Left cardiac atrium (tissue), 4 donors: ENCODE measurements at places on chromosomes 16 and 17.

- DNase-seq, result no peak
These were observed 75.3 kb downstream of the WDR59 start for GRCh38 chr16:74909665-74910064.

DNA sequence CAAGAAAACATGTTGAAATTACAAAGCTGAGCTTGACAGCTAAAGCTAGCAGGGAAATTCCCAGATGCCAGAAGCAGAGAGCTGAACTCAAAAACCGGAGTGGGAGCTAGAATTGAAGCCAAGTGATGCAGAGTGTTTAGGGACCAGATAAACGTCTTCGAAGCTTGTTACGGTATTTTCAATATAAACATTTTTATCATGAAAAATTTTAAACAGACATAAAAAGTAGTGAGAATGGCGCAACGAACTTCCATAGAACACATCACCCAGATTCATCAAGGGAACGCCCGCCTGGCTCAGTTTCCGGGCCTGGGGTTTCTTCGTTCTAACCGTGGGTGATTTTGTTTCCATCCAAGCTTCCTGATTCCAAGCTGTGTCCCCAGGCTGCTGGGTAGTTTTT lies 18.1 kb downstream of the SPNS2 start:
- peak; percentile 69 for DNase-seq

GRCh38 chr17:72778169-72779151 lies 314.0 kb downstream of the SLC39A11 start:
- no peak for DNase-seq

GRCh38 chr16:77599793-77600415 lies 122.4 kb upstream of the NUDT7 start:
- no peak for DNase-seq

GRCh38 chr17:77280304-77281121 lies 139.7 kb downstream of the SEC14L1 start:
- DNase-seq, result peak; percentile 47

GRCh38 chr17:15418781-15419180 lies 48.6 kb downstream of the CDRT4 start:
- DNase-seq, result no peak

DNA sequence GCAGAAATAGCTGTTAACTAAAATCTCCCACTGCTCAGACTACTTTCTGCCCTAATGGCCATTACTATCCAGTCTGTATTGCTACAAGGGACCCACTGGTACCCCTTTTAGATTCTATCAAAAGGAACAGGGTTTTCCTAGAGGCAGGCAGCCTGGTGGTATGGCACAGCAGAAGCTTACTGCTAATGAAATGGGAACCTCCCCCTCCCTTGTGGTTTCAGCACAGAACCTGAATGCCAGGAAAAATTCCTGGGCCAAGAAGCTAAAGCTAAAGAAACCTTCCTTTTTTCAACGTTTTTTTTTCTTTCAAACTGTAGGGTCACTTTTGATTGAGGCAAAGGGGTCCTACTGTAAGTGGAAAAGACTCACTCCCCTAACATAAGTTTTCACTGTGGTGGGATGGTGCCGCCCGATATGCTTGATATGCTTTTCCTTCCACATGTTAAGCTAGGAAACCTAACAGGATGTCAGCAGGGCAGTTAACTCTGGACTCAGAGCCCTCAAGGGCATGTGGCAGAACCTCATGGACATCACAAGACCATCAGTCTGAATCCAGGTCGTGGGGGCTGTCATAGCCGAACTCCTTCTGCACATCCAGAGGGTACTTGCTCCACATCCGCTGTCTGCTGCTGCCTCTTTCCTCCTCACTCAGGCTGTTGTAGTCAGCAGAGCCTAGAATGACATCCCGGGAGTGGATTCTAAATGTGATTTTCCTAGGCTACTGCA lies 9.8 kb downstream of the SLC7A6OS start:
- DNase-seq, result no peak

- no peak for DNase-seq
These were observed 481.4 kb downstream of the XYLT1 start for GRCh38 chr16:16989368-16989767.

DNA sequence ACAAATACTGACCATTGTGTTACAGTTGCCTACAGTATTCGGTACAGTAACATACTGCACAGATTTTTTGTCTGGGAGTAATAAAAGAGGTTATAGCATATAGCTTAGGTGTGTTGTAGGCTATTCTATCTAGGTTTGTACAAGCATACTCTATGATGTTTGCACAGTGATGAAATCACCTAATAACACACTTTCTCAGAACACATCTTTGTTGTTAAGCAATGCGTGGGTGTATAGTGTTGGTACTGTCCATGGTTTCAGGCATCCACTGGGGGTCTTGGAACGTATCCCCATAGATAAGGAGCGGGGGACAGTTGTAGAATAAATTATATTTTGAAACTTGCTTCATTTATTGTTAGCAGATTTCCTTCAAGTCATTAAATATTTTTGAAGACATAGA lies 293.3 kb upstream of the TBX2 start:
- no peak for DNase-seq

DNA sequence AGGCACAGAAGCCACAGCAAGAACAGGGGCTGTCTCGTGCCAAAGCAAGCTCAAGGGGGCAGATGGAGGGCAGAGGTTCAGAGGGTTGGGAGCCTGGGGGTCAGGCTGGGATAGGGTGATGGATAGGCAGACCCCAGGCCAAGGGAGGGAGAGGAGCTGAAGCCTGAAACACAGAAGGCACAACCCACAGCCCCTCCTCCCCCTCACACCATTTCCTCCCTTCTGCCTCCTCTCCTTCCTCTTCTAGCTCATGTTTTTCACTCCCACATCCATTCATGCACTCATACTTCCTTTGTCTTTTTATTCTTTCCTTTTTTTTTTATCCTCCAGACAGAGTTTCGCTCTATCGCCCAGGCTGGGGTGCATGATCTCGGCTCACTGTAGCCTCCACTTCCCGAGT lies 61.1 kb downstream of the SOCS1 start:
- no peak for DNase-seq

- no peak for DNase-seq
These were observed 174.9 kb downstream of the SEC14L1 start for GRCh38 chr17:77315551-77316190.

GRCh38 chr17:17435323-17435722 lies 41.5 kb upstream of the MED9 start:
- no peak for DNase-seq

DNA sequence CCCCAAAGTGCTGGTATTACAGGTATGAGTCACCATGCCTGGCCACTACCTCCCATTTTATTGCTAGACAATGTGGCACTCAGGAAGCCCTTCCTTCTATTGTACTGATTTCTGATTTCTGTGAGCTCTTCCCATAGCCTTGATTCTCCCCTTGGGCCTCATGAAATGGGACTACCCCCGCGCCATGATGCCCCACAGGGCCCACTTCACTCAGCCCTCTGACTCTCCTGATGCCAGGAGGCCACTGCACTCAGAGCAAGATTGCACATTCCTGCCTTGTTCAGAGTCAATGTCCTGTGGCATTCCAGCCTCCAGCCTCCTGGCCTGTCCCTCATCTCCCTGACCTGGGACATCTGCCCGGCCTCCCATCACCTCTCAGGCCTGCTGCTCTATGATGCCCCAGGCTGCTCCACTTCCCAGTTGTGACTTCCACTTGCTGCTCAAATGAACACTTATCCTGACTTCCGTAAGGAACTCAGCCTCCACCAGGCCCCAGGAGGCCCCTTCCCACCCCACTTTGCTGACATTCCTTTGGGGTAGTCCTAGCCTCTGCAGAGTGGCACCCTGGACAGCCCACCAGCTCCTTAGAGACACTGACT lies 66.6 kb upstream of the KSR1 start:
- DNase-seq, result no peak

- peak; percentile 67 for DNase-seq
These were observed 25.8 kb downstream of the WSB1 start for GRCh38 chr17:27319541-27320221.

DNA sequence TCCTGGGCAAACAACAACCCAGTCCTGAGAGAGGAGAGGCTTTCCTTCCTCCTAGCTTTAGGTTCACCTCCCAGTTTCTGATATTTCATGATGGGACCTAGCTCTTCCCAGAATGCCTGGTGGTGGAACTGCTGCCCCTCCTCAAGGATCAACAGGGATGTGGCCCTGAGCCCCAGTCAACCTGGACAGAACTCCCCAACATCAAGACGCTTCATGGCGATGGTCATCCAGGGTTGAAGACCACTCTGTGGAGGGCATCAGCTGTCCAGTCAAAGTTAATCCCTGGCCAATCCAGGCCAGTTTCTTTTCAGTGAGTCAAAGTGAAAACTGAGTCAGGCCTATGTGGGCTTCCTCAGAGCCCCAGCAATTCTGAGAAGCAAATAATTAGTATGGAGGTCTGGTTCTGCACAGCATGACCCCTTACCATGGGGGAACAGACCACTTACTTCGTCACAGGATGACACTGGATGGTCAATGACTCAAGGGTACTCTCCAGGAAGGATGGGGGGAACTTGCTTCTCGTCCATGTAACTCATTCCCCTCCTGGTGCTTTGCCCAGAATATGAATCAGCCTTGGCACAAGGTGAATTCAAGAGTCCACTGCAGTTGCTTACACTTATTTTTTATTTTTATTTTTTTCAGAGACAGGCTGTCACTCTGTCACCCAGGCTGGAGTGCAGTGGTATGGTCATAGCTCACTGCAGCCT lies 14.7 kb upstream of the XYLT2 start:
- no peak for DNase-seq

- no peak for DNase-seq
These were observed 519.8 kb downstream of the TMEM114 start for GRCh38 chr16:8070506-8070905.

DNA sequence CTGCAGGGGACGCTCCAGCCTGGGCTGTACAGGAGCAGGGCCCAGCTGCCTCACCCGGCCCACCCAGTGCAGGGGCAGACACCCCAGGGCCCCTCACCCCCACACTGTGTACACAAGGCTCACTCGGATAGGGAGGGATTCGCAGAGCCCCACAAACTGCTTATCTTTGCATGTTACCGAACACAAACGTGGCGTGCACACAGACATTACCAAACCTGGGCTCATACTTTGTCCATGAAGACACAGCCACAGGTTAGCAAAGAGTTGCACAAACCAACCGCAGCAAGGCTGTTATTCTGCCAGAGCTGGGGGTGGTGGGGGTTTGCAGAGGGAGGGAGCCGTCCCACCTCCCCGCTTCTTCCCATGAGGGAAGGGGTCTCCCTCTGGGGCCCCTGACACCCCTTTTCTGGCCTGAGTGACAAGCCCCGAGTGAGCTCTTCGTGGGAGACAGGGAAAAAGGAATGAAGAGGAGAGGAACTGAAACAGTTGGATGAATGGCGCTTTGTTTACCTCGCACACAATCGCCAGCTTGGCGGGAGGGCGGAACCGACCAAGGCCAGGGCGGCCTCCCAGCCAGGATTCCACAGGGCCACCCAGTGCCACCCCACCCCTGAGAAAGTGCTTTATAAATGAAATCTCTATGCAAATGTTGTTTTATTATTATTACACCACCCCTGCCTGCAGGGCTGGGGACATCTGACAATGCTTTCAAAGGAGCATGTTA lies 434 bp upstream of the CPSF4L start:
- no peak for DNase-seq

DNA sequence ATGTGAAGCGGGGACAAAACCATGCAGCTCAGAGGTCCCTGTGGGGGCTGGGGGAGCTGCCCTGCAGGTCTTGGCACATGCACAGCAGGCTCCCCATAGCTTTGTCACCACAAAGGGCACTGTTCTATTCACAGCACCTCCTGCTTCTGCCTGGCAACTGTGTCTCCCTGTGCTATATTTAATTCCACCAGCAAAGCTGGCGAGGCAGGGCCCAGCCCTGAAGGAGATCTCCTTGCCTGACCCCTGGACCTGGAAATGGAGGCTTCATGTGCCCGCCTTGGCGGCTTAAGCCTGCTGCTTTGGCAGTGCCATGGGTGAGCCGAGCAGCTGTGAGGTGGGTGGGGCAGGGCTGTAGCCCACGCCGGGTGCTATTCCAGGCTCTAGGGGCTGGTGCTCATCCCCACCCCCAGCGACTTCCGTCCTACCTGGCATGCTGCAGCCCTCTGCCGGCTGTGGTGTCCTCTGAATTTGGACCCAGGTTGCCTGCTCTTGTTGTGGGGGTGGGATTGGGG lies 6.8 kb downstream of the LDHD start:
- DNase-seq, result peak; percentile 59

DNA sequence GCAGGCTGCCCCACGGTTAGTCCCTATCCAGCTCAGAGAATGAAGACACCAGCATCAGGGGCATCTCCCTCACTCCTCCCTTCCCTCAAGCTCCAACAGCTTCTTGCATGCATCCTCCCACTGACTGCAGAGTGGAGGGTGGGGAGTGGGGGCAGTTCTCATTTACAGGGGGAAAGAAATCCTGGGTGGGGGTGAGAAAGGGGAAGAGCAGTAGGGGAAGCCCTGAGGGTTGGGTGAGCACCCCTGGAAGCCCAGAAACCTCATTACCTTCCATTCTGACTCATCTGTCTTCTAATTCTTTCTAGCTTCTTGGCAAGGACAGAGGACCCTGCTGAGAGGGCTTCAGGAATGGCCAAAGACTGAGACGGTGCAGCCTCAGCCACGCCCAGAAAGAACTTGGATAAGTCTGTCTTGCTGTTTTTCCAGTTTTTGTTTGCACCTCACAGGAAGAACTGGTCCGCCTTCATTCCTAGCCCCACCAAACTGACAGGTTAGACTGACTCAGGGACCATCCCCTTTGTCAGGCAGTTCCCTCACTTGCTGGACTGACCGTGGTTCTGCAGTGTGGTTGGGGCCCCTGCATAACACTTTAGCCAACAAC lies 52.5 kb upstream of the WSB1 start:
- DNase-seq, result no peak

DNA sequence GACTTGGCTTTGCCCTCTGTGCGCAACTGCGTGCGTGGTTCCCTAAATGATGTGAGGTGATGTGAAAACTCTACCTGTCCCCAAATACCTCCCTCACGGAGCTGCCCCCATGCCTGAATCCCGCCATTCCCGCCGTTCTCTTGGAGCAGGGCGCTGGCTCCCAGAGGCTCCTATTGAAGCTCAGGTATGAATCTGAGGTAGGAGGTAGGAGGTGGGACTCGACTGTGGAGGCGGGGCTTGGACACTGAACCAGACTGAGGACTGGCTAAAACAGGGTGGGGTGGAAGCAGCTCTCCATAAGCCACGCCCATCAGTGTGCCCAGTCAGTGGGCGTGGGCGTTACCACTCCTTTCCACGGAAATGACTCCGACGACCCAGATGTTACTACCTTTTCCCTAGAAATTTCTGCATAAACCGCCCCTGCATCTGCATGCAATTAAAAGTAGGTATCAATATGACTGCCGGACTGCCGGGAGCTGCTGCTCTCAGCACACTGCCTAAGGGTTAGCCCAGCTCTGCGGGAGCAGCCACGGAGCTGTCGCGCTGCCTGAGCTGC lies 41.0 kb downstream of the FOXL1 start:
- no peak for DNase-seq

- DNase-seq, result peak; percentile 67
These were observed 1.2 kb upstream of the HSF4 start for GRCh38 chr16:67163164-67163998.

DNA sequence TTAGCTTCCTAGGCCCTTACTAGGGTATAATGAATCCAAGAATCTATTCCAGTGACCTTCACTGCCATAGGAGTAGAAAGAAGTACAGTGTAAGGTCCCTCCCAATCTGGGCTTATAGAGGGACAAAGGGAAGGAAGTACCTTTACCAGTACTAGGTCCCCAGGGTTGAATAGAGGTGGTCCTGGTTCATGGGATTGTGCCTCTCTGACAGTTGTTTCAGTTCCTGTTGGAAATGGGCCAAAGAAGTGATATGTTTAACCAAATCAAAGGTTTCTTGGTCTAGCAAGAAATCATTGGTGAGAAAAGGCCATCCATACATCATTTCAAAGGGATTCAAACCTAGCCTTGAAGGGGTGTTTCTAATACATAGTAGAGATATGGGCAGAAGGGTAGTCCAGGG lies 16.0 kb upstream of the ZNHIT3 start:
- no peak for DNase-seq

GRCh38 chr17:12459736-12460135 lies 206.0 kb upstream of the MYOCD start:
- DNase-seq, result no peak
